ENCODE measurements at places on chromosomes 12 and 14. TPM values are rescaled to one million over a fixed set of nuclear protein-coding genes. Genes with fewer than 3 reads are reported as not detected.

The REP15 gene
- 1.7 TPM for total RNA-seq

The NEMP1 gene
- total RNA-seq = 6.1 TPM

The HCAR2 gene
- total RNA-seq = not detected

The RTL1 gene
- total RNA-seq = not detected

The SLC2A14 gene
- total RNA-seq = under 0.01 TPM

The LYZ gene
- 3.2 TPM for total RNA-seq

The RFLNA gene
- total RNA-seq = 7.6 TPM

The NKX2-1 gene
- total RNA-seq = 0.49 TPM

The OLR1 gene
- 2.7 TPM for total RNA-seq

The SYT10 gene
- 1.7 TPM for total RNA-seq

The ACACB gene
- 3.7 TPM for total RNA-seq

The MUCL1 gene
- total RNA-seq = not detected

The BCL11B gene
- 35.4 TPM for total RNA-seq

The SUOX gene
- 7.1 TPM for total RNA-seq

The SOAT2 gene
- not detected for total RNA-seq

The AGAP2 gene
- 40.6 TPM for total RNA-seq

The NRIP2 gene
- 0.25 TPM for total RNA-seq

The HNF1A gene
- total RNA-seq = not detected

The PRPH gene
- total RNA-seq = 2.2 TPM

The AMN1 gene
- 56.8 TPM for total RNA-seq

The LAG3 gene
- not detected for total RNA-seq

The SMCO2 gene
- not detected for total RNA-seq

The DPY19L2 gene
- total RNA-seq = 38.1 TPM

The AICDA gene
- total RNA-seq = not detected

The TAS2R7 gene
- total RNA-seq = not detected

The SRRM4 gene
- 13.8 TPM for total RNA-seq

The KIF26A gene
- 9.1 TPM for total RNA-seq

The OR6C2 gene
- total RNA-seq = not detected

The SOX5 gene
- total RNA-seq = 101 TPM

The NPAS3 gene
- total RNA-seq = 24.1 TPM

The RHOJ gene
- 5.9 TPM for total RNA-seq

The LRRK2 gene
- 7.6 TPM for total RNA-seq

The NEDD1 gene
- 11.1 TPM for total RNA-seq

The DIP2B gene
- 46.0 TPM for total RNA-seq

The RDH16 gene
- total RNA-seq = 0.49 TPM

The TCP11L2 gene
- total RNA-seq = 32.0 TPM

The NCKAP5L gene
- 9.3 TPM for total RNA-seq

The RNF212B gene
- total RNA-seq = not detected

The PLBD1 gene
- total RNA-seq = 0.98 TPM

The SIRT4 gene
- 3.9 TPM for total RNA-seq

The IL26 gene
- not detected for total RNA-seq

The KERA gene
- total RNA-seq = 1.2 TPM

All from temporal lobe (tissue), 4 donors.